ENCODE measurements at places on chromosomes 1 and 21.

GRCh38 chr21:42357307-42357706, 6.5 kb upstream of the TFF2 start:
- DNase-seq: no peak

- DNase-seq: no peak
Measured at GRCh38 chr1:203911806-203912205, 50.4 kb downstream of the SNRPE start.

DNA sequence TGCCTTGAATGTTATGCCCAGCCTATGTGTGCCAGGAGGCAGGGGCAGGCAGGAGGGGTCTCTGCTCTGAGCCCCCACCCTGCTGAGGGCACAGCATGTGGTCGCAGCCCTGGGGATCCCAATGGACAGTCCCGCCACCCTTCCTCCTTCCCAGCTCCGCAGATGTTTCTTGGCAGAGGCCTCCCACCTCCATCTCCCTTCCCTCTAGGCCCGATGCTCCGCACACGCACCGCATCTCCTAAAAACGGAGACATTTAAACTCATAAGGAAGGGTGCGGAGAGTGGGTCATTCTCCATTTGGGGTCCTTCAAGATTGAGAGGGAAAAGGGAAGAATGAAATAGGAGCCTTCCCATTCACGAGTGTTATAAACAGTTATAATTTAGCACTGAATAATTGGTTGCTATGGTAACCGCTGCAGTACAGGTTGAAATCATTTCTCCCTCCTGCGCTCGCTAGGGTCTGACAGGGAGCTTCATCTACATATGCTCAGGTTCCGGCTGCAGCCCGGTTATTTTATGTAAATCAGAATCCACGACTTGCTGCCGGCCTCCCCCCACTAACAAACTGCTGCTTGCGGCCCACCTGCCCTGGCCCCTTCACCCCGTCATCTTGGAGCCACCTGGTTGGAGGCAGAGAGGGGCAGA, 16.0 kb downstream of the CHD5 start:
- no peak for DNase-seq

GRCh38 chr1:232110281-232111090, 483.9 kb downstream of the DISC1 start:
- DNase-seq: no peak

DNA sequence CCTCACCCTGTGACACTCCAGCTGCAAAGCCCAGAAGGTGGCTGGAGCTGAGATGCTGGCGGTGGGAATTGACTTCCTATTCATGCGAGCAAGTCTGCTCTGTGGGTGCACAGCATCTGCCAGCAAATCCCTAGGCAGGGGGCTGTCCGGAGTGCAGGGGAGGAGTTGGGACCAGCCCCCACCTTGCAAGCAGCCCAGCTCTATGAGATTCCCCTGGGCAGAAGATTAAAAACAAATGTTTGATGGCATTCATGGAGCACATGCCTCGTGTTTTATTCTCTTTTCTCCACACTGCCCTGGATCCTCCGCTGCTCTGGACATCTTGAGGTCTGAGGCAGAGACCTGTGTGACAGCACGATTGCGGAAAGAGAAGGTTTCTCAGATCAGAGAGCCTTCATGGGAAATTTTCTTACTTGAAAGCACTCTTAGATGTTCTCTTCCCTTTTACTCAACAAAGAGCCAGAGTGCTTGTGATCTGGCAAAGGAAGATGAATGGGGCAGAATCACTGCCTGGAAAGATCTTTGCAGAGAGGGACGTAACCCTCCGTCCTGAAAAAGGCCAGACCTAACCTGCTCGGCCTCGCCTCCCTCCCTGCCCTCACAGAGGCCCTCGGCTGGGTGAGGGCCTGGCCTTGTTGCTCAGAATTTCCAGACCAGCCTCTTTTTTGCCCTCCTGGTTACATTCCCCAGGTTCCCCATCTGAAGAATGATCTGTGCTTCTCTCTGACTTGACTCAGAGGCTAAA, 597.1 kb downstream of the KIF26B start:
- no peak for DNase-seq

DNA sequence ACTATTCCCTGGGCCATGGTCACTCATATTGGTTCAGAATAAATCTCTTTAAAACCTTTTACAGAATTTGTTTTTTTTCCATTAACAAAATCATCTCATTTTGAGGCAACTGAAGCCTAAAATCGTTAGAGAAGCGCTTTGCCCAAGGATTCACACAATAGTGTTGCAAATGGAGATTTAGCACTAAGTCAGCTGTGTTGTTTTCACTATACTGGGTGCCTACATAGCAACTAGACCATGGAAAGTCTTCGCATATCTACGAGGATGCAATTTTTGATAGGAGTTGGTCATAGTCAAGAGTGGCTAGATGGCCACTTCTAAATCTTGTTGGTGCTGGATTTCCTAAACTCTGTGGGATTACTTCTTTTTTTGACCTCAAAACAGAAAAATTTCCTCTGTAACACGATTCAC, 530 bp upstream of the TIPRL start:
- no peak for DNase-seq

- no peak for DNase-seq
Measured at GRCh38 chr1:242761556-242761955, 237.1 kb upstream of the PLD5 start.

DNA sequence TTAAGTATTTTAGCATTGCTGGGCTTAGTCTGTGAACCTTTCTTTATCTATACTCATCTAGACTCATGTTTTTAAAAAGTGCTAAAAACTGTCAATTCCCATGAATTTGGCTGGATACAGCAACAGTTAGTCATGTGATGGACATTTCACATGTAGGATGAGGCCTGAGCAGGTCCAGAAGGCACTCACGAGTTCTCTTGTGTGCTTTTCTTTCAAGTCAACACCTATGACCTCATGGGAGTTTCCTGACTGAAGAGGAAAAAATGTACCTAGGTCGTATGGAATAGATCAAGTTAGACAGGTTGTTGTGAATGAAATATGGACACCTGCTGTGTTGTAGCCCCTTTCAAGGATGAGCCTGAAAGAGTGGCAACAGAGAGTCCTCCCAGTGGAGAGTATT, 394.2 kb downstream of the DUSP10 start:
- no peak for DNase-seq

DNA sequence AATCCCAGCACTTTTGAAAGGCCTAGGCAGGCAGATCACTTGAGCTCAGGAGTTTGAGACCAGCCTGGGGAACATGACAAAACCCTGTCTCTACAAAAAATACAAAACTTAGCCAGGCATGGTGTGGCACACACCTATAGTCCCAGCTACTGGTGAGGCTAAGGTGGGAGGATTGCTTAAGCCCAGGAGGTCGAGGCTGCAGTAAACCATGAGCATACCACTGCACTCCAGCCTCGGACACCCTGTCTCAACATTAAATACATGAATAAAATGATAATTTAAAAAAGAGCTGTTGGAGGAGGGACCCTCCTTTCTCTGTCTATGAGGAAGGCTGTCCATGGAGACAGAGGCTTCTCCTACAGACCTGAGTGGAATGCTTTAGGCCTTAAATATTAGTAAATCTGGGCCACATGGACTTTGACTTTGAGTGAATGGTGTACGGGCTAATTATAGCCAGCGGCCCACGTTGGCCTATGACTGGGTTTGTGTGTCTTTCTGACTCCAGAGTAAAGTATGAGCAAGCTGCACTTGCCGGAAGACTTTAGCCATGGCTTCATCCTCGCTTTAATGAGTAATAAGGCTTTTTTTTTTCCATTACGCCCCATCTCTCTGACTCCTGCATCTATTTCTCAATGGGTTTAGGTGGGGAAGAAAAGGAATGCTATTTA, 21.3 kb downstream of the RAB3B start:
- DNase-seq: no peak

All from naive thymus-derived CD8-positive, alpha-beta T cell (primary cell).